ENCODE measurements at places on chromosomes 5 and 9.

GRCh38 chr5:66675406-66675805 is 79.2 kb downstream of the MAST4 start:
- no peak for DNase-seq

- no peak for DNase-seq
Measured at GRCh38 chr5:153572411-153573145, 82.1 kb downstream of the GRIA1 start.

DNA sequence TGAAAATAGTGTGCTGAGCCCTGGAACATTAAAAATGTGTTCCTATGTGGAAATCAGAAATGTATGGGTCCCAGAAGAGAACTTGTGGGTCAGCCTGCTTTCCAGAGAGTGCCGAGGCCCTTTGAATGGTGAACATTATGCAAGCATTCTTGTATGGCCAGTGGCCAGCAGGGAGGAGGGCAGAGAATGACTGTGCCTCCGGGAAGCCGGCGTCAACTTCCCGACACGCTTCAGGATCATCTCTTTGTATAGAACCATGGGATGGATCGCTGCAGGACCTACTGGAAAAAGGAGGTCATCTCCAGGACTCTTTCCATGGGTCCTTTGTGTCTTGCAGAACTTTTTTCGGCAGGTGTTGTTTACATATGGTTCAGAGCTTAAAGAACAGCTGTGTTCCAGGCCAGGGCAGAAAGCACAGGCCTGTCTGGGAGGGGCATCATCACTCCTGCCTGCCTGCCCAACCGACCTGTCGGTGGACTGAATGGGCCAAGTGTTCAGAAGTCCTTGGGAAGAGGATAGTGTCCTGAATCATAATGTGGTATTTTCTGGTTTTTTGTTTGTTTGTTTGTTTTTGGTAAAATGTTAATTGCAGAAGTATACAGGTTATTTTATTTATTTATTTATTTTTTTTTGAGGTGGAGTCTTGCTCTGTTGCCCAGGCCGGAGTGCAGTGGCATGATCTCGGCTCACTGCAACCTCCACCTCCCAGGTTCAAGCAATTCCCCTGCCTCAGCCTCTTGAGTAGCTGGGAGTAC is 9.0 kb downstream of the PRRC2B start:
- no peak for DNase-seq

DNA sequence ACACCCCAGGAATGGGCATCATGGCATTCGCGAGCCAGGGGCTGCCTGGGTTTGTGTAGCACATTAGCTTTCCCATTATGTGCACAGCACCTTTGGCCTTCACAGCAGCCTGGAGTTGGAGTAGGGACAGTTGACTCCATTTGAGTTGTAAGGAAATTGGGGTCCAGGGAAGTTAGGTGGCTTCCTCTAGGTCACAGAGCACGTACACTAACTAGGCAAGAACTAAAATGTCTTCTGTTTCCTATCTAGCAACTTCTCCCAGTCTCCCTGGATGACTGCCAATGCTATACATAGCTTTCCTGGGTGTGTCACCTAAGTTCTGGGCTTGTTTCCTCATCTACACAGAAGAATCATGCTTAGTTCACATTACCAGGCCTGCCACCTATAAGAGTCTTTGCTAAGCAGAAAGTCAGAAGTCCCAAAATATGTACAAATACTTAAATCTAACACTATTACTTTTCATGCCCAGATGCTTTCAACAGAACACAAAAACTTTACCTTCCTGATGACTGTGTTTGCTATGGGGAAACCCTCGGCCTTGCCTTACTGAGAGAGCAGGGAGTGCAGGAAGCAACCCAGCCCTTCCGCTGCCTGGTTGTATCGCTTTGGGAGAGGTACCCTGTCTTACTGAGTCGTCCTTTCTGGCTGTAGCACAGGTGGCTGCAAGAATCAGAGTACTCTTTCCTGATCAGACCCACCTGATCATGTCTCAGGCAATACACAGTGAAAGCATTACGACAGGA is 12.0 kb downstream of the MACROH2A1 start:
- DNase-seq, result no peak

DNA sequence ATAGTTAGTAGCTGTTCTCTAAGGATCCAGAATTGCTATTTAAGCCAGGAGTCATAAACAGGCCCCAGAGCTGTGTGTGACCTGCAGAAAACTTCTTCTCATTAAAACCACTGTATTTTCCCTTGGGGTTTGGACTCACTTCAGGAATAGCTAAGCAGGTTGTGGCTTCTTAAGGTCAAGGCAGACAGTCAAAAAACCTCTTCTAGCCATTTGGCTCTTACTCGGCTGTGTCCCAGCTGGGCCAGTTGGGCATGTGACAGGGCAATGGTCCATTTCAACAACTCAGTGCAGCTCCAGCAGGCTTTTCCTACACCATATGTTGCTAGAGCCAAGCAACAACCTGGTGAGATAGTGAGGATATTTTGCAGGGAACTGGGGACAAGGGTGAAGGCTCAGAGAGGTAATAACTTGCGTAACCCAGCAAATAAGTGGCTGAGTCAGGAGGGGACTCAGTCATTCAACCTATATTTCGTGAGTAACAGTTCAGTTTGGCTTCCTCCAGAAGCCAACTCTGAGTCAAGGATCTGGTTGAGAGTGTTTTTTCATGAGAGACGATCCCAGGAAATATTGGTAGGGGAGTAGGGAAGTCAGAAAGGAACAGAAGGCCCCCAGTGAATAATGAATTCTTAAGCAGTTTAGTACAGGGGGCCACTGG is 115.4 kb upstream of the PPP2R2B start:
- no peak for DNase-seq

DNA sequence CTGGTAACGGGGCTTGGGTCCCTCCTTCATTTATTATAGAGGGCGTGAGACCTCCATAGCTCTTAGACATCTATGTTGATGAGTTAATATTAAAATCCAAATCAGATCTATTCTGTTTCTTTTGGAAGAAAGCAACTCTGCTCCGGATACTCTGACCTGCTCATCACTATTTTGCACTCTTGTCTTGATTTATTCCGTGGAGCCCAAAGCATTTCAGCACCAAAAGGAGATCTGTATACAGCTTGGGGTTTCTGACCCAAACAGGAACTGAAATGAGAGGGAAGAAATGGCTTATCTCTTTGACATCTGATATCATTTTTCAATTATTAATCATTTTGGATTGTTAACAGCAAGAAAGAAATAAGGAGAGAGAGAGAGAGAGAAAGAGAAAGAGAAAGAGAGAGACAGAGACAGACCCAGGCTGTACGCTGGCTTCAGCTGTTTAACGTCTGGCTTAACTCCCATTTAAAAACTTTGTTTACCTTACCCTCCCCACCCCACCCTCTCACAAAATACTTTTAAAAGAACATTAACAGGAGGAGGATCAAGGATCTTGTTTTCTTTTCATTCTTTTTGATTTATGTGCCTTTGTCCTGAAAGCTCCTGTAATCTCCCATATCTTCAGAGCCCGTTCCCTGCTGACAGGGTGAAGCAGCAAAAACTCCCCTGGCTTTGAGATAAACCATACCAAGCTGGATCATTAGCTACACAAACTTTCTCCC is 231.4 kb upstream of the TUT7 start:
- no peak for DNase-seq

DNA sequence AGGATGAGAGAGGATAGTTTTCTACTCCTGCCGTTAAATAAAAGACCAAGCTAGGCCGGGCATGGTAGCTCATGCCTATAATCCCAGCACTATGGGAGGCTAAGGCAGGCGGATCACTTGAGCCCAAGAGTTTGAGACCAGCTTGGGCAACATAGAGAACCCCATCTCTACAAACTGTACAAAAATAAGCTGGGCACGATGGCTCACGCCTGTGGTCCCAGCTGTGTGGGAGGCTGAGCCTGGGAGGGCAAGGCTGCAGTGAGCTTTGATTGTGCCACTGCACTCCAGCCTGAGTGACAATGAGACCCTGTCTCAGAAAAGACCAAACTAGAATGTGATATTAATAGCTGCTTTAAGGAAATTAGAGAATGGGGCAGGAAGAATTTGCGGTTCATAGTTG is 158.4 kb downstream of the NIPBL start:
- no peak for DNase-seq

DNA sequence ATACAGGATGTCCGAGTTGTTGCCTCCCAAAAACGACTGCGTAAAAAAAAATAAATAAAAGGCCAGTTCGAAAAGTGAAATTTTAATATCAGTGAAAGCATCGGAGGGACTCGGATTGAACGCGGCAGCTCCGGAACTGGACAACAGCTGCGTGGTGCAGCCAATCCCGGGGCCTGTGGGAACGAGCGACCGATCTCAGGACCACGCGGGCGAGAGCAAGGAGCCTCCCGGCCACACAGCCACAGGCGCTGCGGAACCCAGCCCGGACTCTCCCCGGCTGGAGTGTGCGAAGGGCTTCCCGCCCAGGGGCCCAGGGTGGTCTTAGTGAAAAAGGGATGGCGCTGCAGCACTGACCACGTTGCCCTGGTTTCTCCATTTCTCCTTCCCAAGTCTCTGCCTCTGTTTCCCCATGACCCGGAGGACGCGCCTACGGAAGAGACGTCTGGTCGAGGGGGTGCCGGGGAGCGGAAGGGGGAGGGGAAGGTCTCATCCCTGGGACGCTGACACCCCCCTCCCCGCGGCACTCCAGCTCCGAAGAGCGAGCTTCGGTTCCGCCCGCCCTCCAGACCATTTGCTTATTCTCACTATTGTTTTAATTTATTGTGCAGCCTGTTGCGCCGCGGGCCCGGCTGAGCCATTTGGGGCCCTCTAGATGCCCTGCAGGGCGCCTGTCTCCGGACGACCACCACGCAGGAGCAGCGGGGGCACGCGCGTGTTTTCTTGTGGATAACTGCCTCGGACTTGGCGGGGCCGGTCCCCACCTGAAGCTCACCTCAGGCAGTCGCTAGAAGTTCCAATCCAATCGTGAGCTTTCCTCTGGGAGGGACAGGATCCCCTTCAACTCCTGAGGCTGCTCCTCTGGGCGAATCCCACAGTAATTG is 303.0 kb downstream of the PARP8 start:
- no peak for DNase-seq

- no peak for DNase-seq
Measured at GRCh38 chr9:38388283-38389223, 3.9 kb upstream of the ALDH1B1 start.

DNA sequence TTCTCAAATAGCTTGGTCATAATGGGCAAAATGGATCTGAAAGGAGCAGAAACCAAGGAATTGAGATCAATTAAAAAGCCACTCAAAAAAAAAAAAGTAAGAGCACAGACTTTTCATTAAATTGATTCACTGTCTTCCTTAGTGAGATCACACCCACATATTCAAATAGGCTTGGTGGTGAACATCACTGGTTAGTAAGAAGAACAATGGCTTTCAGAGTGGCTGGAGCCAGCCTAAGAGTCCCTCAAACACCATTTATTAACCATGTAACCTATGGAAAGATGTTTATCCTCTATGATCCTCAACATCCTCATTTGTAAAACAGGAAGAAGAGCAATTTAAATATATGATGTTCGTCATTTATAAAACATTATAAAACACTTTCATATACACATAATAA is 12.4 kb downstream of the CCDC112 start:
- DNase-seq, result no peak

DNA sequence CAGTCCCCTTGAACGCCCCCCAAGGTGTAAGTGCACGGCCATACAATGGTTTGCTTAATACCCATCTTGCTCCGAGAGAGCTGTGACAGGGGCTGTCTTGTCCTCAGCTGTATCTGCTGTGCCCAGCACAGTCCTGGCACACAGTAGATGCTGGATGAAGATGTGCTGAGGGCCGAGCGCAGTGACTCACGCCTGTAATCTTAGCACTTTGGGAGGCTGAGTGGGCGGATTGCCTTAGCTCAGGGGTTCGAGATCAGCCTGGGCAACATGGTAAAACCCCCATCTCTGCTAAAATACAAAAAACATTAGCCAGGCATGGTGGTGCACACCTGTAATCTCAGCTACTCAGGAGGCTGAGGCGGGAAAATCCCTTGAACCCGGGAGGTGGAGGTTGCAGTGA is 53.6 kb downstream of the C9orf50 start:
- no peak for DNase-seq

DNA sequence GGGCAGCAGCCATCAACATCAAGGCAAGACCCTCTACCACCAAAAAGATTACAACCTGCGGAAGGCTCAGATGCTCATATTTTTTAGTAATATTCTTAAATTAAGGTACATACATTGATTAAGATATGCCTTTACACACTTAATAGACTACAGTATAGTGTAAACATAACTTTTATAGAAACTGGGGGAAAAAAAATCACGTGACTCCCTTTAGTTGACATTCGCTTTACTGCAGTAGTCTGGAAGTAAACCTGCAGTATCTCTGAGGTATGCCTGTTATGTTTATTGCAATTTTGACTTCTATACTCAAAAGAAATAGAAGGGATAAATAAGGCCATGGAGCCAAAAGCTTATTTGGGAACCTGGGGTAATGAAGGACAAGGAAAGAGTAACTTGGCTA is 15.1 kb upstream of the GCNT4 start:
- no peak for DNase-seq

- no peak for DNase-seq
Measured at GRCh38 chr5:115720888-115721287, 95.1 kb upstream of the TMED7 start.

DNA sequence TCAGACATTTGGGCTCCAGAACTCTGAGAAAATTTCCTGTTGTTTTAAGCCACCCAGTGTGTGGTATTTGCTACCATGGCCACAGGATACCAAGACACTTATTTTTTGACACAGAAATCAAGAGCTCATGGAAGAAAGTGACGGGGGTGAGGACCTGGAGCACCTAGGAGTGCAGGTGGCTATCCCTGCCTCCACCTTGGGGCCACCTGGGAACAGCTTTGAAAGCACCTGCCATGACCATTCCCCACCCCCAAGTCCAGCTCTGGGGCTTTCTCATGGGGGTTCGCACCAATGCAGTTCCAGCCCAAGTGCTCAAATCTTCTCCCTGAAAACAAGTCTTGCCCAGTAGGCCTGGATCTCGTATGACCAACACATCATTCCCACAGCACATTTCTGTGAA is 214.9 kb upstream of the IRX1 start:
- DNase-seq, result no peak

DNA sequence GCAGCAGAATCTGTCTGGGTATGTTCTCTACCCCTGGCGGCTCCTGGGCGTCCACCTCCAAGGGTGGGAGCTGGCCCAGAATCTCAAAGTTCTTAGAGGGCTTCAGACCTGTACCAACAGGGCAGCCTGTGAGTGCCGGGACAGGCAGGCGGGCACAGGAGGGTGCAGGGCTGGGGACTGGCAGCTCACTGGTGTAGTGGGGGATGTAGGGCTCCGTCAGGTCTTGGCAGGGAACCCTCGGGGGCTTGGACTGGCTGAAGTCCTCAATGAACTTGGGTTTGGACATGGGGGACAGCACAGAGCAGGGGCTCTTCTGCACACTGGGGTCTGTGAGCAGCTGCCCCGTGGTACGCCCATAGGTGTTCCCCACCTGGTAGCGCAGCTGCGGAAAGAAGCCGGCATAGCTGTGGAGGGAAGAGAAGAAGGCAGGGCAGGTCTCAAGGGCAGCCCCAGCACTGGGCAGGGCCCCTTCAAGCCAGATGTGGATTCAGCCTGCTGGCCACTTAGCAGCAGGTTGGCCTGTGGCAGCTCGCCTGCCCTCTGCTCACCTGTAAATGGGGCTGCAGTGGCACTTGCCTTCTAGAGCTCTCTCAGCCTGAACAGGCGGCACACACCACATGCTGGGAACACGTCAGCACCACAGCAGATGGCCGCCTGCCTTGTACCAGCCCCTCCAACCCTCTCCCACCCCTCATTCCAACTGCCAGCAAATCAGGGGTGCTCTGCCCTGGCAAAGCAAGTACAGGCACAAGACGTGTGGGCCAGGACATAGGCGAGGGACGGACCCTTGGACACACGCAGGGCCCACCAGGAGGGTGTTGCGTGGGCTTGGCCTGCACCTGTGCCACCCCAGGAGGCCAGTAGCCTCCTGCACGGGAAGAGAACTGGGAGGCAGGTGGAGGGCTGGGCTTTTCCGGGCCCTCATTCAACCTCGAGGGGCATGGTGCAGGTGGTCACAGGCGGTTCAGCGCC is 4.6 kb downstream of the TUBB4B start:
- DNase-seq, result no peak

Data from activated naive CD4-positive, alpha-beta T cell treated with anti-CD3 and anti-CD28 coated beads, Interleukin-2, amount 50 U/mL, for 16 hours (primary cell).